Suppressor macrophage treated with lipopolysaccharide for 4 hours (primary cell): ENCODE measurements at places on chromosomes 11 and 22.
A peak's percentile ranks its signal among the peaks of the same experiment; 100 is the strongest.

DNA sequence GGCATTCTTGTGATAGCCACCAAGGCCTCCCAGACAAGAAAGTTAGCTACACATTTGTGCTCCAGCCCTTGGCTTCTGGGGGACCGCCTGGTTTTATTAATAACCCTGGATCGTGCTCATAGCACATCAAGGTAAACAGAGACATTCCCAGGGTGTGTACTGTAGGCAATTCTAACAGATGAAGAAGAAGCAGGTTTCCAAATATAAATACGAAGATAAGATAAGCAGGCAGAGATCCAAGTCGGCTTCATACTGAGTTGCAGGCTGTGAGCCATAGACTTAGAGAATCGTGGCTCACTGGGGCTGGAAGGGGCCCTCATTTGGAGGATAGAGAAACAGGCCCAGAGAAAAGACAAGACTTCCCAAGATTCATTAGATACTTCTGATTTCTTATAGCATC, 131.4 kb downstream of the TENM4 start:
- DNase-seq = no peak

DNA sequence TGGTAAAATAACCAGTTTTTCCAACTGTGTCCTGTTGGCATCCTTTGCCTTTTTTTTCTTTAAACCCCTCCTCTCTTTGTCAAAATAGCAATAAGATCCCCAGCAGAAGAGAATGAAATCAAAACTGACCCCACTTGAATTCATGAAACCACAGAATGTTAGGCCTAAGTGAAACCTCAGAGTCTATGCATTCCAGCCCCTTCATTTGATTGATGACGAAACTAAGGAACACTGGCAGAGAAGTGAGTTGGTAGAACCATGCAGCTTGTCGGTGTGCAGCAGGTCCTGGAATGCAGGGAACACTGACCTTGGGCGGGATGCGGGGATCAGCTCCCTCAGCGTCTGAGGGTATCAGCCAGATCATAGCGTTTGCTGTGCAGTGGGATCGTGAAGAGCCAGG, 57.5 kb downstream of the GRK3 start:
- no peak for DNase-seq

- DNase-seq = peak; percentile 54
Observed at GRCh38 chr22:30324014-30324730, 2.6 kb downstream of the TBC1D10A start.

- DNase-seq = no peak
Observed at GRCh38 chr11:84290647-84291046, 1004.5 kb upstream of the CCDC90B start.

DNA sequence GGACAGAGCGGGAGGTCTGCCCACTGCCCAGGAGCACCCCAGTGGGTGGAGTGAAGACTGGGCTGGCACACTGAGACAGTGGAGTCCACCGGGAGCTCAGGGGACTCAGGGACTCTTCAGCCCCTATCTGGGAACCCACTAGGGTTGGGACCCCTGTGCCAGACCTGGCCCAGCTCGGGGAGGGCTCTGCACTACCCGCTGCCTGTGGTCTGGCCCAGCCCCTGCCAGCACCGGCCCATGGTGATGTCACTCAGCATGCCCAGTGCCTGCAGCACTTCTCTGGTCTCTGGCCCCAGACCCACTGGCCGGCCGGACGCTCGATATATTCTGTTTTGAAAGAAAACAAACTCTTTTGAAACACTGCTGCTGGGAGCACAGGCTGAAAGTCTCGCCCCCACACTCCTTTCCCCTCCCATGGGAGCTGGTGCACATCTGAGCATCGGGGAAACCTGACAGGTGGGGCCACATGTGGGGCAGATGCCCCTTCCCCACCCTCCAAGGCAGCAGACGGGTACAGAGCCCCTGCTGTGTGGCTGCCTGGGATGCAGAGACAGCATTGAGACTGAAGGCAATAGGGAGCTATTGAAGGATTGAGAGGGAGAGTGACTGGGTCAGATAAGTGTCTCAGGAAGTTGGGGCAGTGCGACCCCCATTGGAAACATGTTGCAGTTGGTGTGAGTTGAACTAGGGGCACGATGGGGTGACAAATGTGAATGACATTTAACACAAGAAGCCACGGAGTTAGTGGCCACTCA, 62.9 kb downstream of the MYEOV start:
- no peak for DNase-seq

- DNase-seq = no peak
Observed at GRCh38 chr11:126519764-126520734, 164.6 kb downstream of the ST3GAL4 start.

GRCh38 chr22:44906999-44907644, 102.7 kb downstream of the PHF21B start:
- DNase-seq = no peak
